ENCODE measurements at places on chromosomes 1 and 21.

DNA sequence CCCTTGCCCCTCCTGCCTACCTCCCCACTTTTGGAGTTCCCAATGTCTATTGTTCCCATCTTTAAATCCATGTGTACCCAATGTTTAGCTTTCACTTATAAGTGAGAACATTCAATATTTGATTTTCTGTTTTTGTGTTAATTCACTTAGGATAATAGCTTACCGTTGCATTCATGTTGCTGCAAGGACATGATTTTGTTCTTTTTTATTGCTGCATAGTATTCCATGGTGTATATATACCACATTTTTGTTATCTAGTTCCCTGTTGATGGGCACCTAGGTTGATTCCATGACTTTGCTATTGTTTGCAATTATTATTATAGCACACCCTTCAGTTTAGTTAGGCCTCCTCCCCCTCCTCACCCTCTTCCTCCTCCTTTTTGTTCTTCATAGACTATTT lies 33.5 kb upstream of the ADAR start:
- no peak for DNase-seq

GRCh38 chr21:45992301-45993209 lies 11.0 kb downstream of the COL6A1 start:
- DNase-seq, result no peak

DNA sequence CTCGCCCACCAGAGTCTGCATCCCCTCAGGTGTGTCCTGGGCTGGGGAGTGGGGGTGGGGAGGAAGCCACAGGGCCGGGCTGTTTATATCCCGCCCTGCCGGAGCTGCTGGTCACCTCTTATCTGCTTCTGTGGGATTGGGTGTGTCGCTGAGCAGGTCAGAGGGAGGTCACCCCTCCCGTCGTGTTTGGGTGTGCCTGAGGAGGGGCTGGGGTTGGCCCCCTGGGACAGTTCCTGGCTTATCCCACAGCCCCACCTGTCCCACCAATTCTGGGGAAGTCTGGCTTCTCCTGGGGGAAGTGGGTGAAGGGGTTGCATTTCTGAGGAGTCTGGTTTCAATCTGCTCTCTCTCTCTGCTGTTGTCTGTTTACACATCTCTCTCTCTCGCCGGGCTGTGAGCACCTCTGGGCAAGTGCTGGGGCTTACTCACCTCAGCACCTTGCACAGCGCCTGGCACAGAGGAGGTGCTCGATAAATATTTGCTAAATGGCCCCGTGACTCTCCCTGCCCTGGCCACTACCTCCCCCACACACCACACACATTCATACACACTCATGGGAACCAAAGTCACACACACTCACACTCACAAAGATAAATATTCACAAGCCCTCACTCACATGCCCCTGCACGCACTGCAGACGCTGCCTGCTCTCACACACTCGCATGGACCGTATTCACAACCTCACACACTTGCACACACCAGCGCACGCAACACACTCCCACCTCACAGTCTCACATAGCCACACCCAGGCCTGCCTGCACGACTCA lies 8.3 kb downstream of the ELF3 start:
- no peak for DNase-seq

- DNase-seq, result no peak
These were observed 9.0 kb downstream of the LGR6 start for GRCh38 chr1:202202500-202203168.

- DNase-seq, result no peak
These were observed 206.2 kb downstream of the GREM2 start for GRCh38 chr1:240405751-240406150.

DNA sequence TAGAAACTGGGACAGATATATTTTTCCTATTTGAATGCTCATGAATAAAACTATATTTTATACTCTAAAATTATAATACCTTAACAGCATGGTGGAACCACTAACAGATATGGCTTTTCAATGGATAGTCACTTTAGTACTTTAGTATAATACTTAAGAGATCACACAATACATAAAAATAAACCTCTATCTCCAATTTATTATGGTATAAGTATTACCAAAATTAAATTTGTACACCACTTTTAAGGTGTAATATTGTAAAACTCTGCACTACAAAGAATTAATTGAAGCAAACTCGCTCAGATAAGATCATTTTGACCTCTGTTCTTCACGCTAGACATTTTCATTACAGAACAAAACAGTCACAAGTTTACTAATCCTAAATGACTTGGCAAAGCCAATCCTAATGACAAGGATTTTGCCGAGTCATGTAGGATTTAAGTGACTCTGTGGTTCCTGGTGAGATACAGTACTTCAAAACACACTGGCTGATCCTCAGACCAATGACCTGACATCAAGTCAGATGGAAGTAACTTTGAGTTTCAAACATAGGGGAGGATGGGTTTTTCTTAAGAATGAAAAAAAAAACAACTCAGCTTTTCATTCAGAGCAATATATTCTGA lies 200.6 kb downstream of the SMYD3 start:
- DNase-seq, result no peak

- no peak for DNase-seq
These were observed 4.7 kb upstream of the PSMB2 start for GRCh38 chr1:35646043-35646442.

DNA sequence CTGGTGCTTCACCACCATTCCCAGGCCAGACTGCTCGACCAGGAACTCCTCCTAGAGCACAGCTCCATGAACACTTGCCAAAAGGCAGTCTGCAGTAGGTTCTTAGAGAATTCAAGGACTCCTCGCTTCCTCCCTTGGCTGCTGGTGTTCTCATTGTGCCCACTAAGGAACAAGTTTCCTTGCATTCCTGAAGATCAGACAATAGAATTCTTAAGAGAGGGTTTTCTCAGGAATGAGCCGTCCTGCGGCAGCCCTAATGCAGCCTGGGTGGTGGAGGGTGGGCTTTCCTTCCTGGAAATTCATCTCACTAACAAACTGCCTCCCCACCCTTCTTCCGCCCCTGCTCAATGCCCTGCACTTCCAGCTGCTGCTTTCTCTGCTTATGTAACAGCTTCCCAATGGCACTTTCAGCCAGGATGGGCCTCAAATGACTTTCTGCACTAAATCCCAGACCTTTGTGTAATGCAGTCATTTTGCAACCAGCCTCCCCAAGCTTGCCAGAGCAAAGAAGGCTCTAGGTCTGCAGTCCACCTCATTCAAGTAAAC lies 287.9 kb downstream of the PLPP3 start:
- no peak for DNase-seq

GRCh38 chr1:219420913-219421312 lies 192.0 kb downstream of the ZC3H11B start:
- DNase-seq, result no peak

GRCh38 chr1:211910913-211911485 lies 80.4 kb upstream of the LPGAT1 start:
- no peak for DNase-seq

DNA sequence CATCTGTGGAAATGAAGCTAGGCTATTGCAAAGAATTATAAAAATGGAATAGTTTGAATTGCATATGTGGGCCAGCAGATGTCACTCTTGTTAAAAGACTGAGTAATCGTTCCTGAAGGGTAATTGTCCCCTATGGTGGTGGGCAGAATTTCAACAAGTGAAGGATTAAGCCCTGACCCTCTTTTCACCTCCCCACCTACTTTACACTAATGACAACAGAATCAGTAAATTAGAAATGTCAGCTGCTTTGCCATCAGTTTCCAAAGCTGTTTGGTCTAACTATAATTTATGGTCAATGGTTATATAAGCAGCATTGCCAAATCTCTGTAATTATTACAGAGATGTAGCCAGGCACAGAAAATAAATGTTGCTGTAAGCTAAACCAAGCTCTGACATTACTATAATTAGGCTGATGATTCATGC lies 898.6 kb downstream of the AMY1C start:
- DNase-seq, result peak; percentile 38

DNA sequence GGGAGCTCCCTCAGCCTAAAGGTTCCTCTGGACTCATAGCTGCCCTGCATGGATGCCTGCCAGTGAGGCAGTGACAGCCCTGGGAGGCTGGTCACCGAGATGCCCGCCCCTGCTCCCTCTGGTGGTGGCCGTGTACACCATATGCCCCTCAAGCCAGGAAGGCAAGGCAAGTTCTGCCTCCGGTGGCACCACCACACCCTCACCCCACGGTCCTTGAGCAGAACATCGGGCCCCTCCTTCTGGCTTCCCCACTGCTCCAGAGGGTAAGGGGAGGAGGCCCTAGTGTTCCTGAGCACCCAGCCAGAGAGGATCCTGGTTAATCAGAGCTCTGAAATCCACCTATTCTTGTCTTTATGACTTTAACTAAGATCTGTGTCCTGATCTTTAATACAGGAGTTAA lies 1.5 kb upstream of the S100A14 start:
- peak; percentile 60 for DNase-seq

- DNase-seq, result no peak
These were observed 6.4 kb upstream of the EVA1B start for GRCh38 chr1:36329817-36330216.

DNA sequence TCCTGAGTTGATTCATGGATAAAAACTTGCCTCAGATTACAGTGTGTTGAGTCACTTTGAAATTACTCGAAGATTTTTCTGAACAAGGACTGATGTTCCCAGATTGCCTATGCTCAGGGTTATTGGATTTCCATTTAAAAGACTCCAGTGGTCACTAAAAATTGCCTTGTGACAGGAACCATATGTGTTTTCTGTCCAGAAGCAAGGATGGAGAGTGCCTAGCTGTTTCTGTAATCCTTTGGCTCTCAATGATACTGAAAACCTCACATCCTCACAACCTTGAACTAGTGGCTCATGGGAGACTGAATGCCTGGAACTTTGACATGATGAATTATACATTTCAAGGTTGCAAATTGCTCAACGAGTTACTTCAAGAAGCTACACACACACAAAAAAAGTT lies 1271.8 kb downstream of the BRINP3 start:
- DNase-seq, result no peak

DNA sequence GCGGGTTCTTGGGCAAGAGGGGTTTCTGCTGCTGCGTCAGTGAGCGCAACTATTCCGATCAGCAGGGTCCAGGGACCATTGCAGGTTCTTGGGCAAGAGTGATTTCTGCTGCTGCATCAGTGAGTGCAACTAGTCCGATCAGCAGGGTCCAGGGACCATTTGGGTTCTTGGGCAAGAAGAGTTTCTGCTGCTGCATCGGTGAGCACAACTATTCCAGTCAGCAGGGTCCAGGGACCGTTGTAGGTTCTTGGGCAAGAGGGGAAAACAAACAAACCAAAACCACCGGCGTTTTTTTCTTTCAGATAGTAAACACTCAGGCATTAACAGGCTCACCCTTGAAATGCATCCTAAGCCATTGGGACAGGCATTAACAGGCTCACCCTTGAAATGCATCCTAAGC lies 32.6 kb downstream of the SPATA6 start:
- DNase-seq, result no peak

DNA sequence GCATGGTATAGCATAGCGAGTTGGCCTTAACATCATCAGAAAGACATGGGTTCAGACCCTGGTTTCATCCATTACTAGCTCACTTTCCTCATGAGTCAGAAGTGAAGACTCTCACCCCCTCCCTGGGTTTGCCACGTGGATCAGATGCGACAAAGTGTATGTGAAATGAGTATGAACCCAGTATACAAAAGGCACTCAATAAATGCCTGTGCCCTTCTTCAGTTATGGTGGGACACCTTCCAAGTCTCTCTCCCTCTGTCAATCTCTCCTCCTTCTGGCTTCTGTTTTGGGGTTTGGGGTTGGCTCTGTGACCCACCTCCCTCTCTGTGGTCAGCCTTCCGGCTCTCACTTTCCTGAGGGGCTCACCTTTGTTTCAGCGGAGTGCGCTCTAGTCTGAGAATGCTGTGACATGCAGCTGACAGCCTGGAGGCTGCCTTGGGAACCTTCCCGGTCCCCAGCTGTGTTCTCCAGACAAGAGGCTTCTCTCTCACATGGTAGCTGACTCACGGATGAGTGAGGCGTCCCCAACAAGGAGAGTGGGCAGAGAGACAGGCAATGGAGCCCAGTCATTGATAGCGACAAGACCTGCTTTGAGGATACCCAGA lies 155.0 kb upstream of the EDN2 start:
- DNase-seq, result peak; percentile 55

DNA sequence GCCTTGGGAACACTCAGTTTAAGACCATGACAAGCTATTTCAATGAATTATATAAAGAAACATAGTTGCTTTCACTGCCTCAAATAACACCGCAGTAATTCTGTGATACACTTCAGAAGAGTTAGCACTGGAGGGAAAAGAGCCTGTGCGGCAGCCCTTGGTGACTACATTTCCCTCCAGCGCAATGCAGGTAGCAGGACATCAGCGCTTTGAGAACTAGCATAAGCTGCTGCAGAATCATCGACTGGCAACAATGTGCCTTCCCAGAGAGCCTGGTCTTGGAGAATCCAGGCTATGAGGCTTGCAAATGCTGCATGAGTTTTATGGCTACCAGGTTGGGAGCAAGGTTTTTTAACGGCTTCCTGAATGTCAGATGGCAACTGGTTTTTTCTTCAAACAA lies 7.5 kb downstream of the NRIP1 start:
- DNase-seq, result no peak

DNA sequence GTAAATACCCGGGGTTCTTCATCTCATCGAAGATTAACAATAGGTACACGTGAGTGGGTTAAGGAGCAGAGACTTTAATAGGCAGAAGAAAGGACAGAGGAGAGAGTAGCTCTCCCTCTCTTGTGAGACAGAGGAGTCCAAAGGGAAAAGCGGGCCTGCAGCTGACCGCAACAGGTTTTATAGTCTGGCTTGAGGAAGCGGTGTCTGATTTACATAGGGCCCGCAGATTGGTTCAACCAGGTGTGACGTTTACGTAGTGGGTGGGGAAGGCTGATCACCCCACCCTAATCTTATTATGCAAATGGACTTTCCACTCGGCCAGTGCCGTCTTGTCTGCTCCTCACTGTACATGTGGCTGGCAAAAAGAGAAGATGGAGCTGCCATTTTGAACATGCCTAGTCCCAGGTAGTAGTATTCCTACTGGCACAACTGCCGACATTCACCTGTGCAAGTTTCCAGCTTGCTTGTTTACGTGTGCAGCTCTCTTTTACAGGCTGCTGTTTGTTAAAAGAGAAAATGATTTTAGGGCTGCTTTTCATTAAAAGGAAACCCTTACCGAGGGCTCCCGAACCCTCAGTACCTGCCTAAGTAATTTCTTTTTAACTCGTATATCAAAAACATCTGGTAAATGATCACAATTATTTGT lies 10.6 kb downstream of the CDC14A start:
- no peak for DNase-seq

- no peak for DNase-seq
These were observed 50.3 kb downstream of the USP24 start for GRCh38 chr1:55164906-55165305.

- DNase-seq, result peak; percentile 25
These were observed 129.2 kb downstream of the ADAMTS1 start for GRCh38 chr21:26715878-26716506.

Data from GM13977 (cell line).